Activated CD4-positive, alpha-beta memory T cell treated with anti-CD3 and anti-CD28 coated beads, Interleukin-2, amount 10 ng/mL, durations not matched to agents 7 days and 5 days (primary cell): ENCODE measurements at places on chromosomes 4 and X. TPM values are rescaled to one million over a fixed set of nuclear protein-coding genes. Genes with fewer than 3 reads are reported as not detected.

GRCh38 chr4:152992027-152992426, 55.9 kb downstream of the FHDC1 start:
- no peaks in the 10 kb centered on the region for H3K27me3 ChIP-seq
- no peak overlapping the region for H3K27ac ChIP-seq
- no peak overlapping the region for H3K4me3 ChIP-seq
- no peaks in the 10 kb centered on the region for H3K36me3 ChIP-seq

GRCh38 chr4:159685340-159686092, 582.6 kb downstream of the RAPGEF2 start:
- no peaks in the 10 kb centered on the region for H3K27me3 ChIP-seq
- no peak overlapping the region for H3K27ac ChIP-seq
- no peak overlapping the region for H3K4me3 ChIP-seq
- no peaks in the 10 kb centered on the region for H3K36me3 ChIP-seq

DNA sequence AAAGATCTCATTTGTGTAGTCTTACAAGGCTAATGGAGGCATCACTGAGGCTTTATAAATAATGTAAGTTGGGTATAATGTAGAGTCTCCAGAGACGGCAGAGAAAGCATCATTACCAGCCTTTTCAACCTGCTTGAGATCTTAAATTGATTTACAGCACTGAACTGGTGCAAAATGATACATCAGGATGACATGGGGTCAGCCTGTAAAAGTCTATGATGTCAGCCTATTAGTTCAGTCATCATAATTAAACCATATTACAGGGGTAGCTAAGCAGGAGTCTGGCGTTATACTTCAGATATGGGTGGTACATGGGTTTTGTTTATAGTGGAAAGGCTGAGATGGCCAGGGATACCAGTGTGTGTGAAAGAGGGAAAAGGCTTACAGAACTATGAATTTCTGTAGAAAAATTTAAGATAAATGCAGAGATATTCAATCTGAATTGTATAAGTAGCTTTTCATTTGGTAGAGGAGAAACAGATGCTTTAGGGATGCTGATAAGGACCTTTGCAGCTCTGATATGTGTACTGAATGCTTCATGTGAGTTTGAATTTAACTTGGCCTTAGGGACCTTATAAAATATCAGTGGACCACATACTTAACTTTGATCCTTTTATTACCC, 2.7 kb downstream of the SMAD1 start:
- DNase-seq = no peak
- peaks cover 27% of the 10 kb centered on the region for H3K27me3 ChIP-seq
- H3K36me3 ChIP-seq = no peaks in the 10 kb centered on the region
- peaks cover 14% of the 10 kb centered on the region for H3K4me1 ChIP-seq

- H3K4me1 ChIP-seq = no peaks in the 10 kb centered on the region
- DNase-seq = no peak
- H3K36me3 ChIP-seq = no peaks in the 10 kb centered on the region
- H3K27ac ChIP-seq = no peak overlapping the region
- no peaks in the 10 kb centered on the region for H3K27me3 ChIP-seq
Observed at GRCh38 chr4:183249854-183250253, 70.2 kb downstream of the CLDN22 start.

DNA sequence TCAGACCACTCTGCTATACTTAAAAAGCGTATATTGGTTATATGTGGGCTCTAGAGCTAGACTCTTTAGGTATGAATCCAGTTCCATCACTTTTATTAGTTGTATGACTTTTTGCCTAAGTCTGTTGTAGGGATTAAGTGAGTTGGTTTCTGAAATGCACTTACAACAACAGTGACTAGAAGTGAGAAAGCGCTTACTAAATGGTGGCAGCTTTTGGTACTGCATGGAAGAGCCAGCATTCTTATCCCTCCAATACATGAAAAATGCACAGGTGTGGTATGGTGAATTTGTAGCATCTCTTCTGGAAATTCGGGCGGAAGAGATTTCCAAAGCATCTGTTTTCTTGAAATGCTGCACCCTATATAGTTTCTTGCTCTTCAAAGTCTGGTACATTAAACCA, 117.1 kb downstream of the SPANXA1 start:
- no peaks in the 10 kb centered on the region for H3K36me3 ChIP-seq
- H3K27ac ChIP-seq = no peak overlapping the region
- no peak for DNase-seq
- no peaks in the 10 kb centered on the region for H3K4me1 ChIP-seq
- H3K27me3 ChIP-seq = no peaks in the 10 kb centered on the region

The DGAT2L6 gene
- total RNA-seq = not detected

The CFAP99 gene
- total RNA-seq = 0.08 TPM

DNA sequence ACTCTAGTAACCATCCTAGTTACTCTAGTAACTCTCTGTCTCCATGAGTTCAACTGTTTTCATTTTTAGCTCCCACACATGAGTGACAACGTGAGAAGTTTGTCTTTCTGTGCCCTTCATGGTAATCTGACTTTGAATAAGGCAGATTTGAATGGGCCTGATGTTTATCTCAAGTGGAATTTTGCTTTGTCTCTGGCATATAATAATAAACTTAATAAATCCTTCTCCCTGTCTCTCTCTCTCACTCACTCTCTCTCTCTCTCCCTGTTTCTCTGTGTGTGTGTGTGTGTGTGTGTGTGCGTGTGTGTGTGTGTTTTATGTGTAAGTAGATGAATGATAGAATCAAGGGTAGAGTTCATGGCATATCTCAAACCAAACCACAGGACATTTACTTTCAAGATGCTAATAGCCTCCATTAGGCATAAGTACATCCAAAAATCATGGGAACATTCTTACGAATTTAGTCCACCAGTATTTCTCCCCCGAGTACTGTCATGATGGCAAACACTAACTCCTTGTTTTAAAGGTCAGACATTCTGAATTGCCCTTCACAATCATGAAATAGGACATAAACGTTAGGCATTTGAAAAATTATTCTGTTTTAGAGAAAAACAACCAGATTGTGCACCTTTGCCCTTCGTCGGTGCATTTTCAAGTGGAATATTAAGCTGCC, 193.1 kb downstream of the SPATA18 start:
- H3K4me3 ChIP-seq = no peak overlapping the region
- no peaks in the 10 kb centered on the region for H3K36me3 ChIP-seq
- no peaks in the 10 kb centered on the region for H3K4me1 ChIP-seq
- no peak overlapping the region for H3K27ac ChIP-seq
- no peak for DNase-seq

- H3K4me1 ChIP-seq = peaks cover 24% of the 10 kb centered on the region
- H3K36me3 ChIP-seq = no peaks in the 10 kb centered on the region
- peaks cover 22% of the 10 kb centered on the region for H3K27me3 ChIP-seq
- DNase-seq = no peak
Observed at GRCh38 chr4:154720123-154720522, 23.7 kb upstream of the LRAT start.

GRCh38 chr4:45423896-45424295, 697.5 kb upstream of the GNPDA2 start:
- no peaks in the 10 kb centered on the region for H3K36me3 ChIP-seq
- no peaks in the 10 kb centered on the region for H3K4me1 ChIP-seq
- DNase-seq = no peak
- no peak overlapping the region for H3K27ac ChIP-seq

DNA sequence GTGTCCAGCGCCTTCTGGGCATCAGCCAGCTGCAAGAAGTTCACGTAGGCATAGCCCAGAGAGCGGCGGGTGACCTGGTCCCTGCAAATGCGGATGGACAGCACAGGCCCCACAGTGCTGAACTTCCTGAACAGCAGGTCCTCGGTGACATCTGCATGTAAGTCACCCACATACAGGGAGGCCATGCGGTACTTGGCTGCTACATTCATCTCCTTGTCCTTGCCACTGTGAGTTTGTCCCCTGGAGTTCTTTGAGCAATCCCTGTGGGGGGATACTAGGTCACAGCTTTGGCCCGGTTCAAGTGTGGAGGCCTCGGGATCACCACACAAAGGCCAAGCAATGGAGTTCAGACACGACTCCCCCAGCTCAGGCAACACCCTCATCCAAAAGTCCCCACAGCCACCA, 776 bp downstream of the PABPC4L start:
- no peak overlapping the region for H3K27ac ChIP-seq
- DNase-seq = no peak
- H3K4me1 ChIP-seq = no peaks in the 10 kb centered on the region
- no peaks in the 10 kb centered on the region for H3K27me3 ChIP-seq
- H3K36me3 ChIP-seq = no peaks in the 10 kb centered on the region
- no peak overlapping the region for H3K4me3 ChIP-seq

DNA sequence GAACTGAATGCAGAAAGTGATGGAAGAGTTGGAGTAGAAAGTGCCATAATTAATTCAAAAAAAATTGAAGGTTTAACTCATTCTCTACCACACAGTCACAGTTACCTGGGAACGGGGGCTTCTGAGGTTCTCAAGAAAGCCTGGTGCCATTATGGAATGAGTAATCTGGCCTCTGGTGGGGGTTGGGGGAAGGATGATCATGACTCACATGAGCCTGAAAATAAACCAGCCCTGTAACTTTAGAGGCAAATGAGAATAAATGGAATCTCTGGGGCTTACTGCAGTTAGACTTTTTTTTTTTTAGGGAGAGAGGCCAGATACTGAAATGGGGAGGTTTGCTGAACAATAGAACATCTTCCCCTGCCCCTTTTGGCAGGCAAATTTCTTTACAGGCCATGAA, 55.3 kb downstream of the SOD3 start:
- no peak overlapping the region for H3K27ac ChIP-seq
- H3K4me3 ChIP-seq = no peak overlapping the region
- no peaks in the 10 kb centered on the region for H3K27me3 ChIP-seq
- H3K4me1 ChIP-seq = no peaks in the 10 kb centered on the region

The NOX1 gene
- total RNA-seq = not detected

DNA sequence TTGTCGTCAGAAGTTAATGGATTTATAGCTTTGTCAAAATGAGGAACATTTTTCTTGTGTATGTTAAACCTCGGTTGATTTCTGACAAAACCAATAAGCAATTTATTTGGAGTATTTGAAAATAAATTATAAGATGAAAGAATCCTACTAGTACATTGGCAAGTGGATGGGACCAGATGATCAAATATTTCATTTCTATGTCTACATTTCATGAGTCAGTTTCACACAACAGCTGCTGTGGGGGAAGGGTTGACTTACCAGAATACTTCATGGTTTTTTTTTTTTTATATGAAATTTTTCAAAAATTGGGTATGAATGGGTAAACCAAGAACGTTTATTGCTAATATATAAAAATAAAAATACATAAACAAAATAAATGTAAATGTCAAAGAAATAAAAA, 39.4 kb downstream of the RAPGEF2 start:
- DNase-seq = no peak
- peaks cover 5% of the 10 kb centered on the region for H3K36me3 ChIP-seq
- no peaks in the 10 kb centered on the region for H3K27me3 ChIP-seq
- H3K27ac ChIP-seq = no peak overlapping the region
- H3K4me3 ChIP-seq = no peak overlapping the region
- no peaks in the 10 kb centered on the region for H3K4me1 ChIP-seq

The SNCA gene
- 11.6 TPM for total RNA-seq

The PRR32 gene
- not detected for total RNA-seq

The GAK gene
- total RNA-seq = 139 TPM

GRCh38 chrX:12946838-12947544, 27.9 kb upstream of the TMSB4X start:
- peaks cover 57% of the 10 kb centered on the region for H3K4me1 ChIP-seq
- H3K4me3 ChIP-seq = peak overlapping the region; percentile 45
- peak; percentile 78 for DNase-seq
- peak overlapping the region; percentile 85 for H3K27ac ChIP-seq
- H3K36me3 ChIP-seq = no peaks in the 10 kb centered on the region

GRCh38 chrX:9775930-9776329, 10.3 kb upstream of the GPR143 start:
- no peaks in the 10 kb centered on the region for H3K36me3 ChIP-seq
- no peak overlapping the region for H3K4me3 ChIP-seq
- no peak overlapping the region for H3K27ac ChIP-seq
- H3K27me3 ChIP-seq = peaks cover 21% of the 10 kb centered on the region
- no peaks in the 10 kb centered on the region for H3K4me1 ChIP-seq

The GPR143 gene
- total RNA-seq = not detected

GRCh38 chr4:82811392-82811791, 12.8 kb upstream of the SCD5 start:
- H3K4me1 ChIP-seq = peaks cover 4% of the 10 kb centered on the region
- peaks cover 6% of the 10 kb centered on the region for H3K27me3 ChIP-seq
- no peak overlapping the region for H3K4me3 ChIP-seq
- peaks cover 3% of the 10 kb centered on the region for H3K36me3 ChIP-seq
- no peak overlapping the region for H3K27ac ChIP-seq

DNA sequence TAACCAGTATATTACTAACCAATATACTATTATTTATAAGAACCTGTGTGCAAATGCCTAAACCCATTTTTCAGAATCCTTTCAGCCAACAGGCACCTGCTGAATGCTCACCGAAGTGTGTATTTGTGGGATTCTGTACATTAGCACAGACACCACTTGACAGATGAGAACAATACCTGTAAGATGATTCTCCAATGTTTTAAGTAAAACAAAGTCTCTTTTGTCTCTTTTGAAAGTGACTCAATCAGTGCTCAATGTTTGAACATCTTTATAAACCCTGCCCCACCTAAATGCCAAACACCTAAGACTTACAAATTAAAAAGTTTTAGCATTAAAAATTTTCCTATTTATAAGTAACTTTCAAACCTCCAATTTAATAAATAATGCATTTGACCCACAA, 763 bp downstream of the ASB9 start:
- H3K36me3 ChIP-seq = no peaks in the 10 kb centered on the region
- peaks cover 10% of the 10 kb centered on the region for H3K4me1 ChIP-seq
- no peak for DNase-seq
- H3K27ac ChIP-seq = no peak overlapping the region
- no peak overlapping the region for H3K4me3 ChIP-seq

- H3K4me3 ChIP-seq = peak overlapping the region; percentile 29
- H3K4me1 ChIP-seq = peaks cover 45% of the 10 kb centered on the region
- no peak for DNase-seq
Observed at GRCh38 chr4:165331359-165331758, 3.9 kb downstream of the MSMO1 start.

The TMEM271 gene
- not detected for total RNA-seq

- H3K36me3 ChIP-seq = no peaks in the 10 kb centered on the region
- H3K27ac ChIP-seq = no peak overlapping the region
- DNase-seq = no peak
Observed at GRCh38 chr4:156113138-156113765, 159.6 kb upstream of the CTSO start.

The CDKL5 gene
- total RNA-seq = 1.7 TPM

DNA sequence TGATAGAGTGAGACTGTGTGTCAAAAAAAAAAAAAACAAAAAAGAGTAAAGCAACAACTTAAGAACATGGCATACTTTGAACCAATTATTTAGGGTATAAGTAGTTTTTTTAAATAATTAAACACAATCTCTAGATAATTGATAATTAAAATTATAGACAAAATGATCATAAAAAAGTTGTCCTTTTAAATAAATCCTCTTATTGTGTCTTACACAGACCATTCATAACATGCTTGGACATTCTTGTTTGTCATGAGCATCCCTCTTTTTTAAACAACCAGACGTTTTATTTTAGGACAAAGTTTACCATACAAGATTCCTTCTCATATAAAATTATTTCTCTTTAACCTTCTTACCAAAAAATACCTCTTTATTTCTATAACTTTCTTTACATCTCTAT, 35.1 kb downstream of the SPCS3 start:
- H3K27me3 ChIP-seq = no peaks in the 10 kb centered on the region
- H3K27ac ChIP-seq = no peak overlapping the region
- H3K36me3 ChIP-seq = no peaks in the 10 kb centered on the region
- H3K4me3 ChIP-seq = no peak overlapping the region
- no peak for DNase-seq

The NPY1R gene
- total RNA-seq = not detected
